CD4-positive, alpha-beta T cell treated with Interleukin-6 at 100 ng/mL for 8 hours (primary cell): ENCODE measurements at places on chromosomes 7 and 10.

GRCh38 chr7:157628456-157628855, 291.7 kb downstream of the DNAJB6 start:
- DNase-seq: no peak

- no peak for DNase-seq
Observed at GRCh38 chr10:124683814-124684213, 60.4 kb downstream of the FAM53B start.

GRCh38 chr7:37999673-38000072, 79.2 kb downstream of the EPDR1 start:
- no peak for DNase-seq

DNA sequence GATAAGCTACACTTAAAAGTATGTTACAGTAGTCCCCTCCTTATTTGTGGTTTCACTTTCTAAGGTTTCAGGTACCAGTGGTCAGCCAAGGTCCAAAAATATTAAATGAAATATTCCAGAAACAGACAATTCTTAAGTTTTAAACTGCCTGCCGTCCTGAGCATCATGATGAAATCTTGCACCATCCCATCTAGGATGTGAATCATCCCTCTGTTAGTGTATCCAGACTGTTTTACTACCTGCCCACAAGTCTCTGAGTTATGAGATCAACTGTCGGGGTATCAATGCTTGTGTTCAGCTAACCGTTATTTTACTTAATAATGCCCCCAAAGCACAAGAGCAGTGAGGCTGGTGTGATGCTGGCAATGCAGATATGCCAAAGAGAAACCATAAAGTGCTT, 11.4 kb downstream of the KDM7A start:
- no peak for DNase-seq

GRCh38 chr10:70374775-70375614, 7.4 kb downstream of the LRRC20 start:
- DNase-seq: no peak

DNA sequence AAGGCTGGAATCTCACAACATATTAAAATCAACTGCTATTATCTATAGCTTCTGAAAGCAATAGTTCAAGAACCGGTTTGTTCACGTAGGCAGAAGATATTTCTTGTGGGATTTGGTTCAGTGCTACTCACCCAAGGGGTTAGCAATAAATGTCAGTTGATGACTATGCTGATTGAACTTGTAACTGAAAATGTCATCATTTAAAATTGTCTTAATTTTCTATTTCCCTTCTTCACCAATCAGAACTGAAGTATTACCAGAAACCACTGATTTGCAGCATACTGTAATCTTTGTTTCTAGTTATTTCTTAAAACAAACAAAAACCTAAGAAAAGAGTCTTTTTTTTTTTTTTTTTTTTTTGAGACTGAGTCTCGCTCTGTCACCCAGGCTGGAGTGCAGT, 46.1 kb downstream of the CPEB3 start:
- no peak for DNase-seq

GRCh38 chr7:44629829-44630522, 23.5 kb downstream of the OGDH start:
- no peak for DNase-seq

GRCh38 chr7:90891529-90891928, 295.4 kb downstream of the CDK14 start:
- DNase-seq: no peak
